Endothelial cell of umbilical vein (primary cell): ENCODE measurements at places on chromosomes 4 and X. TPM values are rescaled to one million over a fixed set of nuclear protein-coding genes. Genes with fewer than 3 reads are reported as not detected.

DNA sequence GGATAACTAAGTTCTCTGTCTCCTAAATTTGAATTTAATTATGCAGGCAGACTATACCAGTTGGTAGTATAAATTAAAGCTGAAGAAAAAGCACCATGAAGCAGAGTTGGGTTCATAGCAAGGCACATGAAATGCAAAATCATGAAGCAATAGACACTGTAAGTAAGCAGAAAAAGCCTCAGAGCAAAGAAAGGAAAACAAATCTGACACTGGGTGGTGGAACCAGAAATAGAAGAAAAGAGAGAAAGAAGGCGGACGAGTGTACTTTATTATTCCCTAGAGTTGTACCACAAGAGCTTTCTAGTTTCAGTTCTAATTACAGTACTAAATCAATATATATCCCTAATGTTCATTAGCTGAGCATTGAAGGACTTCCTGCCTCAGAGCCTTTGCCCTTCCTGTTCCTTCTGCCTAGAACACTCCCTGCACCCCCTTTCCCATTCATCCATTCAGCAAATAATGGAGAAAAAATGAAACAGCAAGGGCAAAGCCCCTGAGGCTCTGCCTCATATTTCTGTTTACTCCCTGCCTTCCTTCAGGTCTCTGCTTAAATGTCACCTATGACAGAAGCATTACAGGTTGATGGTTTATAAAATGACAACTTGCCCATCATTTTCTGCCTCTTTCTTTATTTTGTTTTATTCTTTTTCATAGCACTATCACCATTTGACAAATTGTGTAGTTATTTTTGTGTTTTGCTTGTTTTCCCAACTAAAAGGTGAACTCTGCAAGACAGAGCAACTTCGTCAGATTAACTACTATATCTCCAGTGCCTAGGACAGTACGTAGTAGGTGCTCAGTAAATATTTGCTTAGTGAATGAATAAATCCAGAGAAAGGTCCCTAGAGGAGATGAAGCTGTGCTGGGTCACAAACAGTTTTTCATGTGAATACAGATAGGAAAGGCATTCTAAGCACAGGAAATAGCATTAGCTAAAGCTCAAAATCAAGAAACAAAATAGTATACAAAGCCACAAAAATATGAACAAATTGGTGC, 154.0 kb upstream of the RASGEF1B start:
- H3K27me3 ChIP-seq: no peaks in the 10 kb centered on the region
- no peak overlapping the region for H3K27ac ChIP-seq

GRCh38 chrX:15664487-15665444, at the start of gene CLTRN:
Gene CLTRN (minus strand): TSS chrX:15664805. CDS start chrX:15664775, 30 bp downstream.
- H3K36me3 ChIP-seq: no peaks in the 10 kb centered on the region
- H3K27me3 ChIP-seq: peaks cover 8% of the 10 kb centered on the region
- H3K4me1 ChIP-seq: no peaks in the 10 kb centered on the region
- H3K4me3 ChIP-seq: no peak within 1 kb of the TSS
- DNase-seq: no peak

- H3K36me3 ChIP-seq: no peaks in the 10 kb centered on the region
- no peak overlapping the region for H3K27ac ChIP-seq
- no peak for DNase-seq
- H3K4me1 ChIP-seq: no peaks in the 10 kb centered on the region
Observed at GRCh38 chrX:43745938-43746721, 90.0 kb downstream of the MAOA start.

- H3K27ac ChIP-seq: no peak overlapping the region
- no peak for DNase-seq
- H3K4me3 ChIP-seq: no peak overlapping the region
- no peaks in the 10 kb centered on the region for H3K4me1 ChIP-seq
- H3K27me3 ChIP-seq: no peaks in the 10 kb centered on the region
- H3K36me3 ChIP-seq: no peaks in the 10 kb centered on the region
Observed at GRCh38 chrX:105715746-105716145, 106.6 kb upstream of the NRK start.

- no peak overlapping the region for H3K4me3 ChIP-seq
- DNase-seq: no peak
- H3K4me1 ChIP-seq: no peaks in the 10 kb centered on the region
- no peaks in the 10 kb centered on the region for H3K27me3 ChIP-seq
- H3K36me3 ChIP-seq: peaks cover 12% of the 10 kb centered on the region
Observed at GRCh38 chr4:143196323-143196722, 11.6 kb downstream of the USP38 start.

DNA sequence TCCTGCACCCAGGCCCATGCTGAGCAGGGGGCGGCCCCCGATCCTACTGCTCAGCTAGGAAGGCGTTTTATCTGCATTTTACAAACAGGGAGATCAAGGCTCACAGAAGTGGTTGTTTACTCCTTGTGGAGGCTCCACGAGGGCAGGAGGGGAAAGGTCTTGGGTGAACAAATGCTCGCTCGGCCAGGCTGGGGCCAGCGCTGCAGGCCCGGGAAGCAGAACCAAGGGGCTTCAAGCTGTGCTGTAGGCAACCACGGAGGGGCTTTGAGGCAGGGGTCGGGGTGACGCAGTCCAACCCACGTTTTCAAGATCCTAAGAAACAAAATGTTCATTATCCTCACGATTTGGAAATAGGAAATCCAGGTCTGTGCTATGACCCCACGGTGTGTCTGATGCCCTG, 125.8 kb downstream of the HMX1 start:
- no peaks in the 10 kb centered on the region for H3K4me1 ChIP-seq
- H3K27ac ChIP-seq: no peak overlapping the region
- H3K36me3 ChIP-seq: no peaks in the 10 kb centered on the region
- H3K4me3 ChIP-seq: no peak overlapping the region
- no peaks in the 10 kb centered on the region for H3K27me3 ChIP-seq

DNA sequence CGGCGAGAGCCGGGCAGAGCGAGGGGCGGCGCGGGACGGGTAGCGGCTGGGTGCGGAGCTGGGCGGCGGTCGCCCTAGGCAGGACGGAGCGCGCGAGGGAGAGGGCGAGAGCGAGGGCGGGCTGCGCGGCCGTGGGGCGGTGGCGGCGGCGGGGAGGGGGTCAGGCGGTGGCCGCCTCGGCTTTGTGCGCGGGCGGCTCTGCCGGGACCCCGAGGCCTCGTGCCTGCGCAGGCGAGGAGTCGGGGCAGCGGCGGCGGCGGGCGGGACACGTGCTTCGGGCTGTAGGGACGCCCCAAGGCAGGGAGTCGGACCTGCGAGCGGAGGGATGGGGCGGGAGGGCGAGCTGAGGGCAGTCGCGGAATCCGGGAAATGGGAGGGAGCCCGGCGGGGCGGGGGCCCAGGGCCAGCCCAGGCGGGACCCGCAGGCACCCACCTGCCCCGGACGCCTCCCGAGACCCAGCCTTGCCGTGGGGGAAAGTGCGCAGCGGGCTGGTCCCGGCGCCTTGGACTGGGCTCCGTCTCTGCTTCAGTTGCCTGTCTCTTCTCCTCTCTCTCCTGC, 465 bp downstream of the BMPR1B start:
- H3K27me3 ChIP-seq: no peaks in the 10 kb centered on the region
- peaks cover 8% of the 10 kb centered on the region for H3K4me1 ChIP-seq
- H3K4me3 ChIP-seq: peak overlapping the region; percentile 38
- peak; percentile 49 for DNase-seq

F8A2 gene
- polyA plus RNA-seq: not detected in 2 replicates

CXorf51B gene
- polyA plus RNA-seq: not detected in 2 replicates

F9 gene
- not detected in 2 replicates for polyA plus RNA-seq

UNC5C gene
- 0.32 and 0.44 TPM in 2 replicates for polyA plus RNA-seq

OTUD6A gene
- polyA plus RNA-seq: not detected in 2 replicates

OPRPN gene
- not detected in 2 replicates for polyA plus RNA-seq
